ENCODE measurements at places on chromosomes 5 and 9.
A peak's percentile ranks its signal among the peaks of the same experiment; 100 is the strongest.

- no peak for DNase-seq
These were observed 101.2 kb downstream of the ADAMTS2 start for GRCh38 chr5:179244044-179244443.

- peak; percentile 3 for DNase-seq
These were observed 6.9 kb upstream of the COL5A1 start for GRCh38 chr9:134634667-134635230.

- peak; percentile 78 for DNase-seq
These were observed at the start of gene CCDC152 for GRCh38 chr5:42756606-42757601. Gene CCDC152, plus strand, starts transcription at chr5:42756818. Its CDS starts 2,304 bp downstream, at chr5:42759122.

- DNase-seq, result no peak
These were observed 291.2 kb downstream of the IRX1 start for GRCh38 chr5:3886524-3887451.

GRCh38 chr5:58040044-58040443 lies 419.8 kb downstream of the PLK2 start:
- no peak for DNase-seq

DNA sequence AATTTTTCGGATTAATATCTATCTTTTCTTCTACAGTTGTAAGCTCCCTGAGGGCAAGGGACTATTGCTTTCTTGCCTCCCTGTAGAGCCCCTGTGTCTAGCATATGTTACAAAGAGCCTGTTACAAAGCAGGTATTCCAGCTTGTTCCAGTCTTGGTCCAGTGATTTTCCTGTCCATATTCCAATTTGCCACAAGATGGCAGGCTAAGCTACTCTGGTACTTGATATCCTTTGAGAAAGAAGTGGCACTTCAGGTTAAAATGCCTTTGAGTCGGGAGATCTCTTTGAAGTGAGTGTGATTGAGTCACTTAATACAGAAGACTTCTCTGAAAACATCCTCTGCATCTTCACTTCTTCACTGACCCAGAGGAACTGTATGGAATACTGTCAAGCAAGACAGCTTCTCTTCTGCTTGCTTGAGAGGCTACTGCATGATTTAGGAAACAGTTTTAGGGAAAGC lies 24.5 kb downstream of the CAVIN4 start:
- DNase-seq, result peak; percentile 46

DNA sequence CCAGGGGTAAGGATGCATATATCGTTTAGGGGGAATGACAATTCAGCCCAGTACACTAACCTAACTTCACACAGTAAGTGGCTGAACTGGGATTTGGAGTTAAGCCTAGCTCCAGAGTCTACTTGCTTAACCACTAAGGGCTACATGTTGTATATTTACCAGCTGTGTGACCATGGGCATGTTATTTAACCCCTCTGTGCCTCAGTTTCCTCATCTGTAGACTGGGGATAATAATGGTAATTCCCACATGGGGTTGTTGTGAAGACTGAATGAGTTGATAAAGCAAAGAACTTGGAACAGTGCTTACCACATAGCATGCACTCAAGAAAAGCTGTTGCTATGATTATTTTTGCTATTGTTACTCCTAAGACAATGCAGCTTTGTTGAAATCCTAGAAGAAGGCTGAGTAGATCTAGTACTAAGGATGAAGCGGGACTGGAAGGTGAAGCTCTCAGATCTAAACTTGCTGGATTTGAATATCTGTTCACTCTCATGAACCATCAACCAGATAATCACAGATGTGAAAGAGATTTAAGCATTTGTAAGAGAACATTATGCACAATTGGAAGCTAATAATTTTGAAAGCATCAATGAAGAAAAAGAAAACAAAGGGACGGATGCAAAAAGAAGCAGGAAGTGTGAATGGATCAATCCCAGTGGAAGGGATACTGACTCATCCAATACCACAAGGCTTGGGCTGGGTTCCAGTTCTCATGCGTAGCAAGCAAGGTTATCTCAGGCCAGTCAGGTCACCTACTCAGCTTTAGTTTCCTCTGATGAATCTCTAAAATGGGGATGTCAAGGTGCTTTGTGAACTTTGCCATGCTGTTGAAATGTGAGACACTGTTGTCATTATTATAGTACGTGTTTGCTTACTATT lies 78.5 kb upstream of the TBC1D2 start:
- DNase-seq, result no peak

DNA sequence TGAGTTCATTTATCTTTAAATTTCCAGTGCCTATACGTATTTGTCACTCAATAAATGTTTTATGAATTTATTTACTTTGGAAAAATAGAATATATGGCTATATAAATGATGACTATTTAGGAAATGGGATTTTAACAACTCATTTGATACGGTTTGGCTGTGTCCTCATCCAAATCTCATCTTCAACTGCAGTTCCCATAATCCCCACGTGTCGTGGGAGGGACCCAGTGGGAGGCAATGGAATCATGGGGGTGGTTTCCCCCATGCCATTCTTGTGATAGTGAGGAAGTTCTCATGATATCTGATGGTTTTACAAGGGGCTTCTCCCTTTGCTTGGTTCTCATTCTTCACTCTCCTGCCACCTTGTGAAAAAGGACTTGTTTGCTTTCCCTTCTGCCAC lies 187.6 kb upstream of the EFNA5 start:
- DNase-seq, result no peak

- no peak for DNase-seq
These were observed 531.2 kb upstream of the ZNF608 start for GRCh38 chr5:125277494-125278154.

- no peak for DNase-seq
These were observed 210.2 kb upstream of the GAS1 start for GRCh38 chr9:87157366-87158031.

Measured in WTC11 (cell line).